A549 treated with ZK216348 at 1 μM for 4 hours (cell line): ENCODE measurements at places on chromosomes 5 and 9. TPM values are rescaled to one million over a fixed set of nuclear protein-coding genes. Genes with fewer than 3 reads are reported as not detected.

Gene NEUROG1
- total RNA-seq = not detected in 5 replicates

Gene CCNJL
- total RNA-seq = 10.5 to 14.3 TPM (median 13.6 TPM) in 5 replicates

Gene CFAP90
- total RNA-seq = 0.43 to 0.74 TPM (median 0.56 TPM) in 5 replicates

Gene ANKRD20A1
- total RNA-seq = 0.60 to 1.8 TPM (median 1.3 TPM) in 5 replicates

Gene MSMP
- 0.62 TPM in 1 of 5 replicates, not detected in the others for total RNA-seq

Gene RETREG1
- total RNA-seq = 2.8 to 3.7 TPM (median 3.6 TPM) in 5 replicates

Gene NUTM2F
- not detected in 5 replicates for total RNA-seq

Gene ARL10
- total RNA-seq = 0.02 to 1.2 TPM (median 0.10 TPM) in 5 replicates

Gene GABRA1
- not detected in 5 replicates for total RNA-seq

Gene RUSC2
- total RNA-seq = 18.2 to 39.9 TPM (median 32.4 TPM) in 5 replicates

Gene SOHLH1
- not detected in 5 replicates for total RNA-seq

Gene ARHGEF37
- total RNA-seq = 1.2 to 1.5 TPM (median 1.4 TPM) in 5 replicates

Gene TMEFF1
- 0.37 to 1.2 TPM (median 1.1 TPM) in 5 replicates for total RNA-seq

Gene COL5A1
- total RNA-seq = 33.7 to 68.2 TPM (median 47.1 TPM) in 5 replicates
